ENCODE measurements at places on chromosomes 7 and 10. TPM values are rescaled to one million over a fixed set of nuclear protein-coding genes. Genes with fewer than 3 reads are reported as not detected.
A peak's percentile ranks its signal among the peaks of the same experiment; 100 is the strongest.

DNA sequence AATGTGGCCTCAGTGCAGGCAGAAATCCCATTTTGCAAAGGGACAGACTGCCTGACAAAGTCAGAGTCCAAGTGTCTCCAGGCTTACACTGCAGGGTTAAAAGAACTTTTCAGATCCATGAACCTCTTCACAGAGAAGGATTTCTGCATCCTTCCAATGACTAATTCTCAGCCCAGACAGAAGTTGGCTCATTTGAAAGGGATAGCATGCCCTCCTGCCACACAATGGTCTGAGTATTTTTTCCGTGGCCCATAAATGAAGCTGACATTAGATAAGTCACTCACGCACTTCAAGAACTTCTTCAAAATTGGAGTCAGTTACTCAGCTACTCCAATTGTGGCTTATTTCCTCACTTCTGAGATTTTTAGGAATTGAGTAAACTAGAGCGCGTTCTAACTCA is 170.2 kb downstream of the PLXNA4 start:
- no peaks in the 10 kb centered on the region for H3K27me3 ChIP-seq
- no peaks in the 10 kb centered on the region for H3K4me1 ChIP-seq
- H3K27ac ChIP-seq = no peak overlapping the region
- no peak for DNase-seq
- no peaks in the 10 kb centered on the region for H3K36me3 ChIP-seq

GRCh38 chr7:155676052-155676451 is 31.6 kb downstream of the RBM33 start:
- no peaks in the 10 kb centered on the region for H3K27me3 ChIP-seq
- no peaks in the 10 kb centered on the region for H3K4me1 ChIP-seq
- H3K36me3 ChIP-seq = peaks cover 24% of the 10 kb centered on the region
- no peak overlapping the region for H3K4me3 ChIP-seq
- DNase-seq = no peak

- H3K27ac ChIP-seq = no peak overlapping the region
- DNase-seq = no peak
- H3K4me1 ChIP-seq = no peaks in the 10 kb centered on the region
- no peaks in the 10 kb centered on the region for H3K27me3 ChIP-seq
These were observed 95.5 kb downstream of the MAP3K8 start for GRCh38 chr10:30529373-30529998.

GRCh38 chr10:109386921-109387320 is 536.4 kb downstream of the XPNPEP1 start:
- no peak overlapping the region for H3K27ac ChIP-seq
- H3K36me3 ChIP-seq = no peaks in the 10 kb centered on the region
- no peak overlapping the region for H3K4me3 ChIP-seq
- H3K4me1 ChIP-seq = no peaks in the 10 kb centered on the region
- H3K27me3 ChIP-seq = no peaks in the 10 kb centered on the region
- DNase-seq = no peak

GRCh38 chr7:42167206-42167605 is 69.8 kb downstream of the GLI3 start:
- H3K4me3 ChIP-seq = no peak overlapping the region
- H3K27ac ChIP-seq = peak overlapping the region; percentile 42
- no peaks in the 10 kb centered on the region for H3K27me3 ChIP-seq
- H3K4me1 ChIP-seq = peaks cover 52% of the 10 kb centered on the region

GRCh38 chr7:28850699-28851098 is 107.4 kb downstream of the TRIL start:
- no peak overlapping the region for H3K4me3 ChIP-seq
- H3K4me1 ChIP-seq = peaks cover 17% of the 10 kb centered on the region
- no peak for DNase-seq
- H3K36me3 ChIP-seq = no peaks in the 10 kb centered on the region

DNA sequence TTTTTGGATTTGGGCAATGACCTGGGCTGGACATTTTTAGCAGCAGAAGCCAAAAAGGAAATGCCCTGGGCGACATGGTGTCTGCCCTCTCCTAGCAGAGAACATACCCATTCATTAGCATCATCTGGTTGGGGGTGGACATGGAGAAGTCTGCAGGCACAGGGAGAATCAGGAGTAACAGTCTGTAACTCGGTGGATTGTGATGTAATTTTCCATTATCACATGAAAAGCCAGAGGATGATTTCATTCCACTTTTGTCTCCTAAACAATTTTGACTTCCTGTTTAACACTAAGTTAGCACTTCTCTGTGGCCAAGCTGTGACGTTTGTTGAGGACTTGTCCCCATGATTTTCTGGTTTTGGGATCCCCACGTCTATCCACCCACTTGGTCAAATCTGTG is 153.8 kb upstream of the HABP2 start:
- H3K27me3 ChIP-seq = no peaks in the 10 kb centered on the region
- H3K4me1 ChIP-seq = no peaks in the 10 kb centered on the region
- no peak overlapping the region for H3K27ac ChIP-seq
- no peaks in the 10 kb centered on the region for H3K36me3 ChIP-seq

Gene WASHC2A
- total RNA-seq = 67.6 TPM

Gene H2BK1
- not detected for total RNA-seq

Gene MSRB2
- total RNA-seq = 18.8 TPM

Gene ABCF2
- 75.0 TPM for total RNA-seq

Gene SPDYE16
- not detected for total RNA-seq

Gene RET
- total RNA-seq = not detected
